ENCODE measurements at places on chromosomes 11 and 22.

DNA sequence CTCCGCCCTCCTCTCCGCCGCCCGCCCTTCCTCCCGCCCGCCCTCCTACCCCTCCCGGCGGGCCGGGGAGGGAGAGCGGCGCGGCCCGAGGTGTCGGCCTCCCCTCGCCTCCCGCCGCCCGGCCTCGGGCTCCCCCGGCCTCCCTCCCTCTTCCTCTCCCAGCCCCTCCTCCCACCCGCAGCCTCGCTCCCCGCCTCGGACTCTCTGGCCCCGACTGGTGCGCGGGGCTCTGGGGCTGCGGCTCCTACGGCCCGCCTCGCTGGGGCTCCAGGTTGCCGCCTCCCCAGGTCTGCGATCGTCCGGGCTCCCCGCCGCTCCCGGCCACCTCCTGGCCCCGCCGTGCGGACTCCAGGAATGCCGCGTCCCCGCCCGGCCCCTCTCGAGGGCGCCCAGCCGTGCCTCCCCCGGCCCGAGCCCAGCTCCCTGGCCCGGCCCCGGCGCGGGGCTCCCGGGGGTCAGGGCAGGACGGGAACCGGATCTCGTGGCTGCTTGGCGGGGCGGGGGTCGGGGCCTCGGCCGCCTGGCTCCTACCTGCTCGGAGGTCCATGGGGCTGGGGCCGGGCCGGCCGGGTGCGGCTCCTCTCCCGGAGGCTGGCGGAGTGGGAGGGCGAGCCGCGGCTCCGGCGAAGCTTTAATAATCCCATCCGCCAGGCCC, at the start of gene CLCF1:
TSS of gene CLCF1 (minus strand) at position 606 of the 655 bp plus-strand sequence. CDS start at position 547, 59 bp downstream.
- no peak for DNase-seq

DNA sequence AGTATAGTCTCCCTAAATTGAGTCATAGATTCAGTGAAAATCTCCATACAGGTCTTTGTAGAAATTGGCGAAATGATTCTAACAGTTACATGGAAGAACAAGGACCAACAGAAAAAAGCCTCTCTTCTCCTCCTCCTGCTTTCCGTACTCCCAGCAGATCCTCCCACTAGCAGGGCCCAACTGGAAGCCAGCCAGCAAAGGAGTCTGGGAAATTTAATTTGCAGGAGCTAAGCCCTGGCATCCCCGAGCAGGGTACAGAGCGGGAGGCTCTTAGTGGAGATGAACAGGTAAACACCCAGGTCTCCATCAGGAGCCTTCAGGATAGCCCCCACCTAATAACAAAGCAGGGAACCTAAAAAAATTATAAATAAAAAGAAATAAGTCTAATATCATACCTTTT, 1473.8 kb downstream of the TBC1D22A start:
- no peak for DNase-seq

- no peak for DNase-seq
Observed at GRCh38 chr11:111097191-111097590, 148.3 kb upstream of the POU2AF2 start.

DNA sequence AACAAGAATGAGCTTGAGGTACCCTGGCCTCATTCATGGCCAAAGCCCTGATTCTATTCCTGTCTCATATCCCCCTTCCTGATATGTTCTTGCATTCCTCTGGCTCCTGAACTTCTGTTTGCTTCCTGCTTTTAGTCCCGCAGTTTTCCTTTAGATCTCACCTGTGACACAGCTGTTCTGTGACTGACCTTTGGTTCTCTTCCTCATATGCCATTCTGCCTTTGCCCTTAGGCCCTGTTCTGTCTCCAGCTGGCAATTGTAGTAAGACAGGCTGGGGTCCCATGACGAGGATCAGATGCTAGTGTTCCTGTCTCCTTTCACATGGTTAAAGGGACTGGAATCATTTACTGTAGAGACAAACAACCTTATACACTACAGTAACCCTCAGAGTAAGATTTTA, 59.0 kb upstream of the PDE3B start:
- DNase-seq = no peak

GRCh38 chr22:39738746-39739145, 154.8 kb downstream of the ENTHD1 start:
- DNase-seq = no peak

DNA sequence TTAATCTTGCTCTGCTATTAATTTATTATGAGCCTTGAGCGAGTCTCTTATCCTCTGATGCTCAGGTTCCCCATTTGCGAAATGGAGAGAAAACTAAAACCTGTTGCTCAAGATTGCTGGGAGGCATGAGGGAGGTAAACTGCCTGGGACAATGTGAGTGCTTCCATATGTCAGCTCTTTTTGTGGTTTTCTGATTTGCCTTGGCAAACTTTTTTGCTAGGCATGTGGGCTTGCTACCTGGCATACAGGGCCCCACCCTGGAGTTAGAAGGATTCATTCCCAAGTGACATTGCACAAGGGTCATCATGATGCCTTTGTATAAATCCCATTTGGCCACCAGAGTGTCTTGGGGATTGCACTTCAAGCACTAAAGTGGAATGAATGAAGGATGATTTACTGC, 22.4 kb downstream of the TSPAN18 start:
- DNase-seq = no peak

- no peak for DNase-seq
Observed at GRCh38 chr11:61082931-61083531, 19.3 kb upstream of the CD5 start.

DNA sequence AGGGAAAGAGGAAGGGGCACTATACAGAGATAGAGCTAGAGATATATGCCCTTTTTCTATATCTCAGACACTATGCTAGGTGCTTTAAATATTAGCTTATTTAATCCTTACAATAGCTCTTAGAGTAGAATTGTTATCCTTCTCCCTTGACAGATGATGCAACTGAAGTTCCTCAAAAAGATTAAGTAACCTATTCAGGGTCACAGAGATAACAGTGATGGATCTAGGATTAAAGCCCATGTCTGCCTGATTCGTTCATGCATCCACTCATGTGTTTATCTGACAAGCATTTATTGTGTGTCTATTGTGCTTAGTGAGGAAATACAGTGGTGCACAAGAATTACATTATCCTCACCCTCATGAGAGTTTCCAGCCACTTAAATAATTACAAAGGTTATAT, 8.7 kb downstream of the CCDC83 start:
- DNase-seq = no peak

DNA sequence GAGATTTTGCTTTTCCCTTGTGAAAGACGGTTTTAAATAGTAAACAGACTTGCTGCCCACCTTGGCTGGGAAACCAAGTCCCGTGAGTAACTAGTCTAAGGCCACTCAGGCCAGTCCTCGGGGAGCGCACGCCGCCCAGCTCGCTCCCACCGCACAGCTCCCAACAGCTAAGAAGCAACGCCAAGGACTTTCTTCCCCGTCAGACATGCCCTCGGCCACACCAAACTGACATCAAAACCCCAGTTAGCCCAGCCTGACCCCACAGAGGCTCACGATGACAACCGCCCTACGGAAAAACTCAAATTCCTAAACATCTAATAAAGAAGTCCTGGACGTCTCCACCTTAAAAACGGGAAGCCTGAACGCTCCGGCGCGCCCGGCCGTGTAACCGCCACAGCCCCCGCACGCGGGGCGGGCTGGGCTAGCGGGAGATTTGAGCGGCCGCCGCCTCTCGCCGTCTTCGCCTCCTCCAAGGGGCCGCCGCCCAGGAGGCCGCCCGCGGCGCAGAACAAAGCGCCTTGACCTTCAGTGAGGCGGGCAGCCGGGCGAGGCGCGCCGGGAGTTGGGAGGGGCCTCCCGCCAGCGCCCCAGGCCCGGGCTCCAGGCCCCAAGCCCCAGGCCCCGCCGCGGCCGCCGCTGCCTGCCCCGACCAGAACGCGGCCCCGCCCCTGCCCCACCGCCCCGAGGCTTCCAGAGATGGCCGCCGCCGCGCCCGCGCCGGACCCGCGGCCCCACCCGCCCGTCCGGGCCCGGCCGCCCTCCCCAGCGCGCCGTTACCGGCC, 486 bp downstream of the NAP1L4 start:
- no peak for DNase-seq

GRCh38 chr11:129720994-129721393, 94.7 kb upstream of the TMEM45B start:
- DNase-seq = no peak

DNA sequence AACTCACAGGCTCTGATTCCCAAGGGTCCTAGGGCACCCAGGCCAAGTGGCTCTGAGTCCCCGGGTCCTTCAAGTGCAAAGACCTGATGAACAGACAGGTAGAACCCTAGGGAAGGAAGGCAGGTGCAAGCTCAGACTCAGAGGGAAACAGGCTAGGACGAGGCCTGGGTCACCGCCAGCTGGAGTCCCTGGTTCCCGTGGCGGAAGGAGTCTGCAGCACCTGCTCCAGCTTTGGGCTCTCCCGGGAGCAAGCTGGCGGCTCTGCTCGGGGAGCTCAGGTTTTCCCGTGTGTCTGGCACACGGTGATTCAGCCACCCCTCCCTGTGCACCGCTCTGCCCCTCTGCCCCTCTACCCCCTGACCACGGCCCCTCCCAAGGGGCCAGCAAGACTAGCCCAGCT, 59.8 kb downstream of the WNT7B start:
- no peak for DNase-seq
